ENCODE measurements at places on chromosomes 11 and 22.
A peak's percentile ranks its signal among the peaks of the same experiment; 100 is the strongest.

- DNase-seq: no peak
These were observed 85.7 kb downstream of the BLID start for GRCh38 chr11:122030286-122030685.

GRCh38 chr22:50473855-50474671 lies 772 bp downstream of the SBF1 start:
- no peak for DNase-seq

GRCh38 chr11:19597876-19598275 lies 114.8 kb upstream of the NAV2 start:
- no peak for DNase-seq

DNA sequence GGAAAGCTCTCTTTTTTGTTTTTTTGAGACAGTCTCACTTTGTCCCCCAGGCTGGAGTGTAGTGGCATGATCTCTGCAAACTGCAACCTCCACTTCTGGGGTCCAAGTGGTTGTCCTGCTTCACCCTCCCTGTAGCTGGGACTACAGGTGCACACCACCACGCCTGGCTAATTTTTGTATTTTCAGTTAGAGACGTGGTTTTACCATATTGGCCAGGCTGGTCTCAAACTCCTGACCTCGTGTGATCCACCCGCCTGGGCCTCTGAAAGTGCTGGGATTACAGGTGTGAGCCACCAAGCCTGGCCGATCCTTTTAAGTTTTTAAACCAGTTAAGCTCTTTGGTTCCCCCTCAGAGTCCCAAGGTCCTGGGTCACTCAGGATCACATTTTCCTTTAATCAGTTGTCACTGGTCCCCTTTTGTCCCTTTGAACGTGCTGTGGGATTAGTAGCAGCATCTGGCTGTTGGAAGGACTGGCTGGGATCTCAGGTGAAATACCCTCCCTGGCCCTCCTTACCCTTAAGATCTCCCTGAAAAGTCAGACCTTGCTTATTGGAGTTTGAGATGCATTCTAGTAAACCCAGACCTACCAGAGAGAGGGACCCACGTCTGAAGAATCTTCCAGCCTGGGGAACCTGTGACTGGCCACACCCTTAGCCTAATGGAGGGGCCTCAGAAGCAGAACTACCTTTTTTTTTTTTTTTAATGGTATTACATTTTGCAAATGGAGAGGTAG lies 8.1 kb downstream of the MALAT1 start:
- no peak for DNase-seq

GRCh38 chr11:27965559-27965958 lies 142.4 kb downstream of the KIF18A start:
- DNase-seq: no peak

GRCh38 chr22:16387088-16387487 lies 205.5 kb downstream of the CCT8L2 start:
- DNase-seq: no peak

- DNase-seq: no peak
These were observed 12.6 kb downstream of the POLR2F start for GRCh38 chr22:37965940-37966664.

GRCh38 chr11:117180020-117180419 lies 1.5 kb downstream of the SIDT2 start:
- DNase-seq: no peak

DNA sequence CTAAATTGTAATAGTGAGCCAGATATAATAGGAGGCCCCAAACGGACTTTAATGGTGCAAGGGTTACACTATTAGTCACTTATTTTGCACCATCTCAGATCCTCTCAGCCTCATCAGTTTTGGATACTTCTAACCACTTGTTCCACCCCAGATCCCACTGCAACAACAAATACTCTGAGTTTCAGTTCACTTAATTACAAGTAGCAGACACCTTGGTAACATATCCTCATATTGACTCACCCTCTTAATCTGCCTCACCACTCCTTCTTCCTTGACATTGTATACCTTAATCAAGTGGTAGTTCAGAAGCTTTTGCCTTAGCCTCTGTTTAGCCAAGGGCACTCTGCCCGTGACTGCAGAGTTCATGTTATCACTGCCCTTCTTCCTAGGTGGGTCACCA lies 256.1 kb upstream of the UBASH3B start:
- DNase-seq: no peak

DNA sequence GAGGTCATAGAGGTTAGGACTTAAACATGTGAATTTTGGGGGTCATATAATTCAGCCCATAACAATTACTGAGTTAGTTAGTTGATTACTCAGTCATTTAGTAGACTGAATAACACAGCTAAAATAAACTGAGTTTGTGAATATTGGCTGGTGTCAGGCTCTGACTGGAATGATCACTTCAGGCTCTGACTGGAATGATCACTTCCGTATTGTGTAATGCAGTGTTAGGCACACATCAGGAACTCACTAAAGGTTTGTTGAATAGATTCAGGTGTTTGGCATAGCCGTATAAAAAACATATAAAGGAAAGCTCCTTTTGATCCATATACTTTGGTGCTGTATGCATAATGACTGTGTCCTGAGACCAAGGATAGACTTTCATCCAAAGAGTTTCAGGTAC lies 610.5 kb downstream of the INSC start:
- DNase-seq: no peak

DNA sequence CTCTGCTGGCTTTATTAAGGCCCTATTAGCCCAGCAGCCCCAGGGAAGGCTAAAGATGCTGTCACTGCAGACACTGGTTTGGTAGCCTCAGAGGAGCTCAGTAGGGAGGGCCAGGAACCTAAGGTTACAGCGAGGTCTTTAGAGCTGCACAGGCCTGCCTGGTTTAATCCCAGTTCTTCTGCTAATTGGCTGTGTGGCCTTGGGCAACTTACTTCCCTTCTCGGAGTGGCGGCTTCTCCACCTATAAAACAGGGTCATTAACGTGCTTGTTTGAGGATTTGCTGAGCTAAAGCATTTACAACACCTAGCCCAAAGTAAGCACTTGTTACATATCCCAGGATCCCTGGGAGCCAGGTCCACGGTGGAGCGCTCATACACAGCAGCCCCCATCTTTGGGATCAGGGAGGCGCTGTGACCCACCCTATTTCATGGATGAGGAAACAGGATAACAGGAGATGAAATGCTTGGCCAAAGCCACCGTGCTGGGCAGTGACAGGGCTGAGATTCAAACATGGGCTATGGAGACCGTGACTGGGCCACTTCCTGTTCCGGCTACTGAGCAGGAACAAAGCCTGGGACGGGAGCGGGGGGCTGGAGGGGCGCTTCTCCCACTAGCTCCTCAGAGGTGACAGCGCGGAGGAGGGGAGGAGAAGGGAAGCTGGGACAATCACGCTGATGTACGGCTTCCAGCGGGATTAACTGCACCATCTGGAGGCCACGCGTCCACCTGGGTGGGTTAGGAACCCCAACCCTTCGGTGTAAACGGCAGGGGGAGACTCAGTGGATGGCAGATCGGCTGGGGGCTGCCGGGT lies 61.5 kb downstream of the IGLL1 start:
- no peak for DNase-seq

- DNase-seq: peak; percentile 50
These were observed 23.2 kb upstream of the BIRC3 start for GRCh38 chr11:102293873-102294601.

GRCh38 chr11:120894202-120894985 lies 129.5 kb upstream of the TBCEL start:
- DNase-seq: peak; percentile 92

DNA sequence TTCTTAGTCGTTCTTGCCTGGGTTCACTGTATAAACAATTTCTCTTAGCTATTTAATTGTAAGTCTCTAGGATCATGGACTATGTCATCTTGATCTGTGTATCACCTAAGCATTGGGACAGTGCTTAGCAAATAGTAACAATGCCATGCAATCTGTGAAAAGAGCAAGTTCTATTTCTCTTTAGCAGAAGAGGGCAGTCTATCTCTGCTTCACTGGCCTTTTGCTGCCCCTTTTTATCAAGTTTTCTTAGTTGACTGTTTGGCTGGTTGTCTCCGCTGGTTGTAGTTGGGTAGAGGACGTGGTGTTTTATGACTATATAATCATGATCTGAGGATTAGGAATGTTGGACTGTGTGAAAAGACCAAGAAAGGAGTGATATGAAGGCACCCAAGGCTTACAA lies 315.0 kb downstream of the JRKL start:
- DNase-seq: no peak

- no peak for DNase-seq
These were observed 11.5 kb downstream of the TNKS1BP1 start for GRCh38 chr11:57313071-57313787.

DNA sequence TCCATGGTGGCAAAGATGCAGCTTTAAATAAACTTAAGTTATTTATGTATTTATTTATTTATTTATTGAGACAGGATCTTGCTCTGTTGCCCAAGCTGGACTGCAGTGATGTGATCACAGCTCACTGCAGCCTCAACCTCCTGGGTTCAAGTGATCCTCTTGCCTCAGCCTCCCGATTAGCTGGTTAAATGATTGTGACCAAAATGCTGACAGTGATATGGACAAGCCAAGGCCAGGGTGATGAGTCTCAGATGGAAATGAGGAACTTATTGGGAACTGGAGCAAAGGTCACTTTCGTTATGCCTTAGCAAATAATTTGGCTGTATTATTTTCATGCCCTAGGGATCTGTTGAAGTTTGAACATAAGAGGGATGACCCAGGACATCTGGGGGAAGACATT lies 9.3 kb upstream of the LRP5 start:
- DNase-seq: no peak

GRCh38 chr11:120289426-120289825 lies 35.7 kb upstream of the TLCD5 start:
- no peak for DNase-seq

DNA sequence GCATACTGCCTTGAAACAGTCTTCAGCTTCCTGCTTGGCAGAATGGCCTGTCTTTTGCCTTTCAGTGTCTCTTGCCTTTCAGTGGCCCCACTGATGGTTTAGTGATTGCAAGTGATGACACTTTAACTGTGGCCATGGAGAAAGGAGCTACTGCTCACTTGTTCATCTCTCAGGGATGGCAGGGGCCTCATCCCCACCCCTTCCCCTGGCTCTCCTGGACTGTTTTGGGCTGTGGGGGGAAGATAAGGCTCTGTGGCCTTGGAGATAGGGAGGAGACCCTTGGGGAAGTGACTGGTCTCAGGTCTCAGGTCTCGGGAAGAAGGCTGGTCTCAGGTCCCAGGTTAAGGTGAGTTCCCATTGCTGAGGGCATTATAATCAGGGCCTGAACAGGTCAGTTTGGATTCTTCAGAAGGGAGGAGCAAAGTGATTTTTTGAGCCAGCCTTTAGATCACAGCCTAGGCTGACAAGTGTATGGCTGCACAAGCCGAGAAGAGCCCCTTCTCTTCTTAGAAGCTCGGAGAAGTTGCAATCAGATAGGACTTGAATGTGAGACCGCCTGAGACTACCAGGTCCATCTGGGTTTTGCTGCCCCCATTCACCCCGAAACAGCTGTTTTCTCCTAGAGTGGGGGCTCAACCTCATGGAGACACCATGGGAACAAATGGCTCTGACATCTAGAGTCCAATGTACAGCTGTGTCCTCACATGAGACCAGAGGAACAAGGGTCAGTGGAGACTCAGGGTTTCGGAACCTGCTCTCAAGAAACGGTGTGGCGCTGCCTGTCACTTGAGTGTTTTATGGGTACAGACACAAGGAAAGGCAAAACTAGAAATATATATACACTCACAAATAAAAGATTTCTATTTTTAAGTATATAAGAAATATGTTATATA lies 15.9 kb upstream of the P2RY2 start:
- DNase-seq: no peak

DNA sequence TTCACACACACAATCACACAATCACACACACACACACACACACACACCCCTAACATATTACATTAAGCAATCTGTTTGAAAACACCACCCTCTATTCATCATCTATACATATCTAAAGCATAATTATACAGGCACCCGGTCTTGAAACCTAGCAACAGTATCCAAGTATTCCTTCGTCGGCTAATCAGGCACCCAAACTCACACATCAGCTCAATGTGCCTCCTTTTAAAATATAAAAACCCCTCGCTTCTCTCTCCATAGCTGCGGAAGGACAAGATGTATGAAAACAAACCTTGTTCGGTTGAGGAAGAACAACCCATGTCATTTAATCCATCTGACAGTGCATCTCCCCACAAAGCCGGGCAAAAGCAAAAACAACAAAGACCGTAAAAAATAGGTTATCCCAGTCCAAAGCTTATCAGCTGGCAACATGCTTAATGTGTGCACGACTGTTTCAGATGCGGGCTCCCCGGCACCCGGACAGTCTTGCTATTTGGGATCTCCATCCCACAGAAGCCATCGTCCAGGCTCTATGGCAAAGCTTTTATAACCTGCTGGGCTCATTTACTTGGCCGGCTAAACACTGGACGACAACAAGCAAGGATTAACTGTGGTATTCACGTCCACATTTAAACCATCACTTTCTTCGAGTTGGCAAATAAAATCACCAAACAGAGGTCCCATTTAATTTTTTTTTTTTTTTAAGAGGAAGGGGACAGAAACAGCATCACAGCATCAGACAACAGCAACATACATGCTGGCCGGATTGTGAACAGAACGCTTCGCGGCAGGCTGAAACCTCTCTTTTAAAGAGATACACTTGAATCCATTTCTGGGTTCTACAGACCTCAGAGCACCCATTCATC lies 365.5 kb downstream of the SHANK2 start:
- DNase-seq: no peak

DNA sequence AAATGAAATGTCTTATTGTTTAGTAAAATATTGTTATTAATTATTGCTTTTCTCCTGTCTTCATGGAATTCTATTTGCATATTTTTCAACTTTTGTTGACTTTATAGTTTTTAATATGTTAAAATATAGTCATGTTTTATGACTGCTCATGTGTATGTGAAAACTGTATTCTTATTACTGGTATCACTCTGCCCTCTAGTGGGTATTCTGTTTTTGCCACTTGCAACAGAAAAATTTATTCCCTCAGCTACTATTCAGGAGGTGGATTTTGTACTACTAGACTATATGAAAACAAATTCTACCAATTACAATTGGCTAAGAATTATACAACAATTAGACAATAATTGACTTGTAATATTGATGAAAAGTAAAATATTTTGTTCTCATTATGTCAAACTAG lies 45.0 kb downstream of the OR4C6 start:
- no peak for DNase-seq

- DNase-seq: no peak
These were observed 10.1 kb downstream of the AIP start for GRCh38 chr11:67492801-67493547.

GRCh38 chr11:100442017-100442416 lies 245.1 kb upstream of the ARHGAP42 start:
- DNase-seq: no peak

DNA sequence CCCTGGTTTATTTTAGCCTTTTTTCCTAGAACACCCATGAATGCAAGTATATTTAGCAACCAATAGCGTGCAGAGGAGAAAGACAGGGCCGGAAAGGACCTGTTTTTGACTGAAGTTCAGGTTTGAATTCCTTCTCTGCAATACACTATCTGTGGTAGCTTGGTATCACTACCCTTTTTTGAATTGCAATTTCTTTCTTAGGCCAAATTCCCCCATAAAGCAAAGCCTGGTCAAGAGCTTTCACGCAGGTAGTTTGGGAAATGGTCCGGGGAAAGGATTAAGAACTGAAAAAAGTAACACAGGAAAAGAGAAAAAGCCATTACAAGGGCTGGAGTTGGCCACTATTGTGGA lies 38.8 kb upstream of the PAMR1 start:
- no peak for DNase-seq

GRCh38 chr11:130891326-130891725 lies 25.0 kb downstream of the SNX19 start:
- DNase-seq: no peak
